ENCODE measurements at places on chromosomes 7 and 10. TPM values are rescaled to one million over a fixed set of nuclear protein-coding genes. Genes with fewer than 3 reads are reported as not detected.

Gene KLLN
- 0.30 TPM for total RNA-seq

DNA sequence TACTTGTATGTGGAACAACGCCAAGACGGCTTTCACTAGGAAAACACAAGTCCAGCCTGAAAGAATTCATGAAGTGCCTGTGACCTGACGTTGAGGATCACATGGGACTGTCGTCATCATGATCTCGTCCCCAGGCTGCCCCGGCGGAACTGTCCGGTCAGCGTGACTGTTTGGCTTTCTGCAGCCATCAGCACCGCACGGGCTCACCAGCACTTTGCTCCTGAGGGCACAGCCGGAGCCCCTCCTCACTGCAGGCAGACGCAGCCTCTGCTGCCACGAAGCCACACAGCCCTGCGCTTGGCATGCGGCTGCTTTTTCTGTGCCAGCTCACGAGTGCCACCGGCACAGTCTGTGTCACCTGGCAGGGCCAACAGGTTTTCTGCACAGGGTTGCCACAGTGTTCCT, 9.4 kb upstream of the GET4 start:
- peak; percentile 79 for DNase-seq

DNA sequence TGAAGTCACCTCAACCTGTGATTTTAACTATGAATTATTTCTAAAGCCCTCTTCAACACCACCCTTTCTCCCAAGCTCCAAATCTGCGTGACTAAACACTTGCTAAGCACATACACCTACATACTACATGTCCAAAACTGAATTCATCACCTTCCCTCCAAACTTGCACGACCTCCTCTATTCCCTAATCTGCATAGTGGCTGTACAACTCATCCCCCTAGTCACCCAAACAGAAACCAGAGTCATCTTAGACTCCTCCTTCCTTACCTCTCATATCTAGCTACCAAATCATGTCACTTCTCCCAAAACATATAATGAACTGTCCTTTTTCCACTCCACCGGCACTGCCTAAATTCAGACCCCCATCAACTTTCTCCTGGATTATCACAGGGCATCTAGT, 16.2 kb downstream of the ARHGAP21 start:
- no peak for DNase-seq

Gene GATAD1
- total RNA-seq = 11.2 TPM

GRCh38 chr7:5679813-5680473, 101.5 kb downstream of the RNF216 start:
- peak; percentile 77 for DNase-seq

GRCh38 chr10:111116211-111116610, 39.4 kb downstream of the ADRA2A start:
- no peak for DNase-seq

DNA sequence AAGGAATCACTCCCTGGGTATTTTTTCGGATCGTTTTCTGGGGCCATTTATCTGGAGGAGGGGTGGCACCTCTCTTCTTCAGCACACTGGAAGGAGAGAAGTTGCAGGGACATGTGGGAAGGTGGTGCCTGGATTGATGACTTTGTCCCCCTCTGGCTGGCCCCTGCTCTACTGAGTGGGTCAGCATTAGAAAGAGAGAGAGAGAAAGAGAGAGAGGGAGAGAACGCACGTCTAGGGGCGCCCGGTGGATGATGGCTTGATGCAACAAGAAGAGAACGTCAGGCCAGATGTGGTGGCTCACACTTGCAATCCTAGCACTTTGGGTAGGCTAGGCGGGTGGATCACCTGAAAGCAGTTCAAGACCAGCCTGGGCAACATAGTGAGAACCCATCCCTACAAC, 5.5 kb upstream of the MUC12 start:
- no peak for DNase-seq

- DNase-seq = no peak
Observed at GRCh38 chr7:96023387-96023786, 251.0 kb downstream of the DYNC1I1 start.
